ENCODE measurements at places on chromosomes 5 and 9.

GRCh38 chr5:61071526-61071925, 90.7 kb downstream of the SMIM15 start:
- no peak for DNase-seq

DNA sequence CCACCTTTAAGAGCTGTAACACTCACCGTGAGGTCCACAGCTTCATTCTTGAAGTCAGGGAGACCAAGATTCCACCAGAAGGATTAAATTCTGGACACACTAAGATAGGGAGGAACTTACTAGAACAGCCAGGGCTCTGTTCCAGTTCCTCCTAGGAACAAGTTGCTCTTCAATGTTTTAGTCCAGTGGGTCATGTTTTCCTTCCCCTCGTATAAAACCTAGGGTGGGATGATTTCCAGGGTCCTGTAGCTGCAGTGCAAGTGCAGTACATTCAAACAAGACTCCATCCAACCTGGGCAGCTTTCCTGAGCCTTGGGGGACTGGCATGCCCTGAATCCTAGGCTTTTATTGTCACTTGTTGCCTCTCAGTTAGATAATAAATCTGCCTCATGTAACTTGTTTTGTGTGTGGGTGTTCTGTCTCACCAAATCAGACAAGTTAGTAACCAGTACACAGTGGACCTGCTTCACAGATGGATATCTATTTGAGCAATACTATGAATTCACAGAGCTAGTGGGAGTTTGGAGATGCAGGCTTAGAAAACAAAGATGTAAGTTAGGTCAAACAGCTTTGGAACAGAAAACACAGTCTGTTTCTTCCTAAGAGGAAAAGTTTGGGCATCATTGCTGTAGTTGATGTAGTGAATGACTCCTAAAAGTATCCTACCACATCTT, 405.6 kb downstream of the GABRG2 start:
- DNase-seq: no peak

DNA sequence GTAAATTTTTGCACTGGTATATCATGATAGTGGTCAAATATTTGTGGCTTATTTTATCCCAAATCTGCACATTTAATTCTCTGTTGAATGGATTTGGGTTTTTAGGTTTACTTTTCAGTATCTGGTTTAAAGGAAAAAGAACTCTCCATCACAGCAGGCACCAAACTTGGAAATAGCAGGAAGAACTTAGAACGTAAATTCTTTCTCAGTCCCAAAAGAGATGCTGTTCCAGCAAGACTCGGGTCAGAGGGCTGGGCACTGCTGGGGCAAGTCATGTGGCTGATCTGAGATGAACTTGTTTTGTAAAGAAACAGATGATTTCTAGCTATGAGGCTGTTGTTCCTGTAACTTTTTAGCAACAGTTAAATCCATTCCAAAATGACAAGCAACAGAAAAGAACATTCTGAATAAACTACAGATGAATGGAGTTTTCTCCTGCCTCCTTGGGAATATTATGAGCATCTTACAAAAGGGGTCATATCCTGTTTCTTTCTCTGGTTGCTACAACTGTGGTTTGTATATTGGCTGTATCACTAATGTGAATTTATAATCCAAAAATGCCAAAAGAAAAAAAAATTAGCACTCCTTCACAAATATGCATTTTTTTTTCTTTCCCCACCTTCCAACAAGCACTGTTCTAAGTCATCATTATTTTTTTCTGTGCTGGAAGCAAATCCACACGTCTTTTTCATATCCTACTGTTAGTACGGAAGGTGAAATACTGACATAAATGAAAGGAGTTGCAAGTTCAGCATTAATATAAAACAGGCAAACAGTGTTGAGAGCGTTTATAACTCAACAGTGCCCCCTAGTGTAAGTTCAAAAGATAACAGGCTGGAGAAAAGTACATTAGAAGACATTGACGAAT, 31.1 kb downstream of the OR2K2 start:
- DNase-seq: peak; percentile 45

DNA sequence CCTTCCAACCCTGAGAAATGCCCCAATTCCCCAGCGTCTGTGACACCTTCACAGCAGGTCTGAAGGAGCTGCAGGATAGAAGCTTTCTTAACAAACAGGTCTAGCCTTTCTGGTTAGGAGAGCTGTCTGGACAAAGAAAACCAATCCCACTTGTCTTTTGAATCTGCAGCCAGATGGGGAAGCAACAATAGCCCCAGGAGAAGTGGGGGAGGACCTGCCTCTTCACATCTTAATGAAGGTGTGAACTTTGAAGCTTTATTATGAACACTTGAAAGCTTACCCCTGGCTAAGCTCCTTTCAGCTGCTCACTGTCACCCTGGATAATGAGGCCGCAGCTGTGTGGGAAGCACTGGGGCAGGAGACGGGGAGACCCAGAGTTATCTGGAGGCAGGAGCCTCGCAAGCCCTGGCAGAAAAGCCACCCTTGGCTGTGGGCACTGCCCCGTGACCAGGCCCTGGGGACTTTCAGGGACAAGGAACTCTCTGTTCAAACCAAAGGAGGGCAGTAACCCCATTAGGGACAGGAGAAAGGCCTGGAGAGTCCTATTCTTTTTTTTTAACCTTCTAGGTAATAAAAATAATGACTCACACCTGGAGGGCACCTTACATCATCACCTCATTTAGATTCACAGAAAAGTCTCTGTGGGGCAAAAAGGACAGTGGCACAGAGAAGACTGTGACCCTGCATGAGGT, 151.8 kb upstream of the RAD23B start:
- no peak for DNase-seq

GRCh38 chr5:64930672-64931318, 162.1 kb downstream of the CWC27 start:
- no peak for DNase-seq

DNA sequence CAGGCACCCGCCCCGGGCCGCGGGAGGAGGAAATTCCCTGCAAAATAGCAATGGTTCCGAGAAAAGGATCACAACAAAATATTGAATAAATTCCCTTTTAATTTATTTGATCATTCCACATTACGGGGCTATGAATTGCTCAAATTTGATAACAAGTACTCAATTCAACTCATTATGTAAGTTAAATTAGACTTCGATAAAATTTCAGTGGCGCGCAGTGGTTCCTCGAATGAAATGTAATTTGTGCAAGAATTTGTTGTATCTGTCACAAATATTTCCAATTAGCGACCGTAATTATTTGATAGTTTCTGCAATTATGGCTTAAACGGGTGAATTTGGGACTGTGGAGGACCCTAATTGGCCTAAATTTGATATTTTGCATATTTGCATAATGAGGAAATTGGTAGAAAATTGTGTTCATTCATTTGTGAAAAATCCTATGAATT, 76.0 kb upstream of the TBCA start:
- DNase-seq: no peak

- no peak for DNase-seq
Measured at GRCh38 chr5:125375143-125375542, 628.7 kb upstream of the ZNF608 start.

GRCh38 chr9:114112325-114112724, 13.2 kb upstream of the KIF12 start:
- DNase-seq: no peak

DNA sequence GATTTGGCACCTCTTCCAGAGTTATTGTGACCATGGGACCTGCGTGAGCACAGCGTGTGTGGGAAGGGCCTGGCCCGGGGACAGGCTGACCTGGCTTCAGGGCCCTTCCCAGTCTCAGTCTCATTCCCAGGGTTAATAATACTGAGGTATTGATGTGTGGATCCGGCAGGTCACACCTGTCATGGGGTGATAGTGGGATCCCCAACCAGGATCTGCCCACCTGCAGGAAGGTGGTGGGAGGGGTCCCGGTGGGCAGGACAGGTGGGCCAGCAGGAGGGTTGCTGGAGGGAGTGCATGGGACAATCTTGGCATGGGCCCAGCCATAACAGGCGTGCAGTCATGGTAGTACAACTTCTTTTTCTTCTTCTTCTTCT, 55.4 kb downstream of the COL15A1 start:
- peak; percentile 56 for DNase-seq

DNA sequence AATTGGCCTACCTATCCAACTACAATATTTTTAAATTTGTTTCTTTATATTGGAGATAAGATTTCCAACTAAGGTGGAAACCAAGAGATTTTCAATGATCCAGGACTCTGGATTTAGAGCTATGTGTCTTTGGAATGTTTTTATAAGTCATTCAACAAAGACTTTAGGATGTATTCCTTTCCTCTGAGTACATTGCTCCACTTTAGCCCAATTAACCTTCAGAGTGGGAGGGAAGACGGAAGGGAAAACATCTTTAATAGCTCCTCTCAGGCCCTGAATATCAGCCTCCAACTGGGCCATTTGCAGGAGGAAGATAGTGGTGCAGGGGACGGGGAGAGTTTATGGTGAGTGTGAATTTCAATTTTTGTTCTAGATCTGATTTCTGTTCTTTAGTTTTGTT, 239.2 kb downstream of the PIK3R1 start:
- DNase-seq: no peak

DNA sequence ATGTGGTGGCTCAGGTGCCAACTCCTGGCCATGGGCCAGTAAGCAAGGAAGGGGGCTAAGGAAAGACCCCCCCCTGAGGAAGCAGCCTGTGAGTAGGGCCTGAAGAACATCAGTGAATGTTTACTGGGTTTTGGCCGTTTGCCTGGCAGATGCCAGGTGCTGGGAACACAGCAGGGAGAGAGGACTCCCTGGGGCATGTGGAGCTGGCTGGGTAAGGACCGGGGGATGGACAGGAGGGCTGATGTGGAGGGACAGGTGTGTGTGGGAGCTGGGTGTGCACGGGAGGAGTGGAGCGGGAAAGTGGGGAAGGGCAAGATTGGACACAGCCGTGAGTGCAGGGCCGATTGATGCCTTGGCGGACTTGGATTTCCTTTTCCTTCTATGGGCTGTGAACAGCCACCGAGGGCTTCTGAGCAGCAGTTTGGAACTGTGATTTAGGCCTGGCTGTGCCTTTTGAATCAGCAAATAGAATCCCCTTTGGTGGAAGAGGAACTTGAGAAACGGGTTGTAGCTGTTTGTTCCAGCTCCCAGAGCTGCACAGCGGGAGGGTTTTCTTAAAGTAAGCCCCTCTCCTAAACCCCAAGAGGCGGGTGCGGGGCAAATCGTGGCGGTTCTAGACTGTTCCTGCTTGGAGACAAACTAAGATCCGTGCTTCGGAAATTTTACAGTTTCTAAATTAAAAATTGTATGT, 3.1 kb downstream of the HMCN2 start:
- no peak for DNase-seq

- DNase-seq: no peak
Measured at GRCh38 chr5:58987193-58987592, 404.3 kb downstream of the RAB3C start.

DNA sequence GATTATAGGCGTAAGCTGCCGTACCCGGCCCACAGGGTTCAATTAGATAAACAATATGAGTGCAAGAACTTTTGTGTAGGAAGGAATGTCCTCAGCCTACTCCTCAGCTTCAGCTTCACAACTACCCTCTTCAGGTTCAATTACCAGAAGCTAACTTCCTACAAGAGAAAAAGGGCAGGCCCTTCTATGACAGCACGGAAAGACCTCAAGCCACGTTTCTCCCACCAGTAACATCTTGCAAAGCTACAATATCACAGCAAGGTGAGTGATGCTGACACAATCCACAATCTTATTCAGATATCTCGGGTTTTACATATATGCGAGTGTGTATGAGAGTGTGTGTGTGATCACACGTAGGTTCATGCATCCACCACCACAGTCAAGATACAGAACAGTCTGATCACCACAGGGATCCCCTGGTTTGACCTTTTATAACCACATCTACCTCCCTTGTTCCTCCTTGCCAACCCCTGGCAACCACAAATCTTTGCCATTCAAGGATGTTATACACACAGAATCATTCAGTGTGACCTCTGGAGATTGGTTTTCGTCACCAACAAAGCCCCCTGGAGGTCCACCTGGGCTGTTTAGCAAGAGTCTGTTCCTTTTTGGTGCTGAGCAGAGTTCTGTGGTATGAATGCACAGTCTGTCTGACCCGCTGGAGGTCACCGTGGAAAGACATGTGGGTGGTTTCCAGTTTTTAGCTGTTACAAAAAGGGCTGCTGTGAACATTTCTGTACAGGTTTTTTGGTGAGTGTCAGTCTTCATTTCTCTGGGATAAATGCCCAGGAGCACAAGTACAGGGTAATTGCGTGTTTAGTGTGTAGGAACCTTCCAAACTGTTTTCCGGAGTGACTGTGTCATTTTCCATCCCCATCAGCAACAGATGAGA, 38.2 kb downstream of the IPPK start:
- no peak for DNase-seq

- DNase-seq: no peak
Measured at GRCh38 chr9:134929193-134930158, 11.8 kb upstream of the FCN1 start.

GRCh38 chr9:69812068-69813000, 8.3 kb upstream of the CFAP95 start:
- DNase-seq: no peak

DNA sequence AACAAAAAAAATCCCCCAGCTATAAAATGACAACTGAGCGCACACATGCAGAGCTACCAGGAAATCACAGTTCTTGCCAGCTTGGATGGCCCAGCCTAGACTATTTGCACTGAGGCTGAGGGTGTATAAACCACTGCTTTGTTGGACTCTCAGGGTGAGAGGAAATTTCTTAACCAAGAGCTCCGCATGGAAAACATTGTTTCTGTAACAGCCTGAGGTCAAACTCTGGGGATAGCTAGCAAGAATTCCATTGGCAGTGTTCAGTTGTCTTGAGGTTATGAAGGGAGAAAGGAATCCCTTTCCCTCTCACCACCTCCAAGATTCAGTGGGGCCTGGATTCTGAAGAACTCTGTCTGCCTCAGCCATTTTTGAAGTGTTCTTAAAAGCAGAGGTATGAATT, 360.0 kb downstream of the OSTF1 start:
- no peak for DNase-seq

DNA sequence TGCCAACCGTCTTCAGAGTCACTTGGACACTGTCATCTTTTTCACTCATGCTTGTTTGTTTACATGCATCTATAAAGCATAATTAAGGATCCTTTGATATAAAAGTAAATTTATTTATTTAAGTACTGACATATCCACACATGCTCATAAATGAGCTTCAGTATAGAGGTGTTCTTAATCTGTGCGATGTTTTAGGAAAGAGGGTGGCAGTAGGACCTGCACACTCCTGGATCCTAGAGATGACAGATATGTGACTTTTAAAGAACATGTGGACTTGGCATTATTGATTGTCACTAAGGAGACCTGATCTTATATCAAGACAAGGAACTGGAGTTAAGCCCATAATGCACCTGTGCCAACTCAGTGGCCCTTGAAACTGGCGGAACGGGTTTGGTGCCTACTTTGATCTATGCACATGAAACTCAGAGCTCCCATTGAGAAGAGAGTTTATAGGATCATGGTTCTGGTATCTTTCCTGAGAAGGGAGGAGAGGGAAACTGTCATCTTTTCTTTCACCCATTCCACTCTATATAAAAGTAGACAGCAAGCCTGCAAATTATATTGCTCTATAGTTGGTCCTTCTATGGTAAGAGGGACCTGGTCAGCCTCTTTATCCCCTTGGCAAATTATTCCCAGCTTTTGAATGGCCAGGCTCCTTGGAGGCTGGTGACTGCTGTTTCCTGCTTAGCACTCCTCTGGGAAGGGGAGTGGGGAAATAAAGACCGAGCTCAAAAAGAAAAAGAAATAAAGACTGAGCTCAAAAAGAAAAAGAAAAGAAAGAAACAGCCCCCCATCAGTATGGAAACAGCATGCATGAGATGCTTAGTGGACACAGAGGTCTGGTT, 57.8 kb upstream of the LIFR start:
- DNase-seq: no peak
